ENCODE measurements at places on chromosomes 3 and 15.
A peak's percentile ranks its signal among the peaks of the same experiment; 100 is the strongest.

GRCh38 chr15:25378501-25378901 lies 60.3 kb downstream of the UBE3A start:
- DNase-seq: no peak

DNA sequence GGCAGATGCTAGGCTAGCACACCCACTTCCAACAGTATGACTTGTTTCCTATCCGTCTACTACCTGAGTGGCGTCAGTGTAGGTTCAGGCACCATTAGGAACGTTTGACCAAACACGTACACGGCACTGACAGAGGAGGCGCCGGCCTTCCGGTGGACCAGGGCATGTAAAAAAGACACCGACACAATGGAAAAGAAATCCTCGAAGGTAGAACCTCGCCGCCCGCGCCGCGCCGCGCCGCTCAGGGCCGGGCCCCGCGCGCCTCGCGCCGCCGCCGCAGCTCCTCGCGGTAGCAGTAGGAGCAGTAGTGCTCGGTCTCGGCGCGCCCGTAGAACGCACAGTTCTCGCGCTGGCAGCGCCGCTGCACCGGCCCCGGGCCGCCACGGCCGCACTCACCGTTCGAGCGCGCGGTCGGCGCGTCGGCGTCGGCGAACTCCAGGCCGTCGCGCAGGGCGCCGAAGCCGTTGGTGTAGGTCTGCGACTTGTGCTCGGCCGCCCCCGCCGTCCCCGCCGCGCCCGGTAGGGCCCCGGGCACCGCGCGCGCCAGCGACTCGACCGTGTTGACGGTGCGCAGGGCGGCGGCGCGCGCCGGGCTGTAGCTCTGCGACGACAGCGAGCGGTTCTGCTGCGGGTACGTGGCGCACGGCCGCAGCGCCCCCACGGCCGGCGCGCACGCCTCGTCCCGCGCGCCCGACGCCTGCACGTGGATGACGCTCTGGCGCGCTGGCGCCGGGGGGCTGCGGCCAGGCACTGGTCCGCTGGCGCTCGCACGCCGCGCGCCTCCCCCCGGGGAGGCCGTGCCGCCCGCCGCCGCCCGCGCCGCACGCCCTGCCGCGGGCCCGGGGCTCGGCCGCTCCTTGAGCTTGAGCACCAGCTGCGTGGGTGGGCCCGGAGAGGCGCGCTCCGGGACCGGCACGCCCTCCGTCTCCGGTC lies 156.7 kb downstream of the KLF13 start:
- no peak for DNase-seq

DNA sequence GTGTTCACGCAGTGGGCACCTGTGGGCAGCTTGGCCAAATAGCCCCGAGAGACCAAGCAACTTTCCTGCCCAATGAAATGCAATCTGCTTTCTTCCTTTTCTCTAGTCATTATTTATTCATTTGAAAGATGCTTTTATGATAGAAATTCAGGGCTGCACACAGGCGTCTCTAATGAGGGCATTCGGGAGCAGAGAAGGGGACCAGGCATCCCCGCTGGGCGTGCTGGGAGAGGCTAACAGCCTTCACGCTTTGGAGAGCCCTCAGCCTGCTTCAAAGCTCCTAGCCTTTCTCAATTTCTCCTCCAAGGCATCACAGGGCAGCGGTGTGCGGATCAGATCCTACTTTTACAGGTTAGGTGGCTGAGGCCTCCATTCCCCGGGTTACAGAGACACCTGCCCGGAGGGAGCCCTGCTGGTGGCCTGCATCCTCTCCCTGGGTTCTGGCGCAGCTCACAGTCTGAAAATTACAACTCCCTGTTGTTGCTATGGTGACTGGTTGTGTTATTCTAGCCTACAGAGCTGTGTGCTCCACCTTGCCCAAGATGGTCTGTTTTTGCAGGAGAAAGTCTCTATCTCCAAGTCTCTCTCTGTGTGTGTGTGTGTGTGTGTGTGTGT lies 21.8 kb upstream of the KLF13 start:
- peak; percentile 72 for DNase-seq

DNA sequence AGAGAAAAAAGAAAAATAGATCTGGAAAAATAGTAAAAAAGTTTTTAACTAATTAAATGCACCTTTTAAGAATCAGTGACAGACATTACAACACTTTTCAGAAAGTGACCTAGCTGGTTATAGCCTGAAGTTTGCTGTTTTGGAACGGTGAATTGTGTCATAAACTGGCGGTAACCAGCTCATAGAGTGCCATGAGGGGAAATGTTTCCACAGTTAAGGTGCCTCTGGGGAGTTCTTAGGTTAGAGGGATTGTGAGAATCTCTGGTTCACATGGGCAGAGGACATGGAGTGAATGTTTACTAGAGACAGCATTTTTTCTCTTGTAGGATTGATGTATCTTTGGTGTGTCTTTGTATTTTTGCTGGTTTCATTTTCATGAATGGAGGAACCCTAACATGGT lies 2.8 kb downstream of the TBC1D23 start:
- DNase-seq: no peak

- no peak for DNase-seq
Observed at GRCh38 chr15:56982987-56983386, 64.5 kb downstream of the TCF12 start.

GRCh38 chr3:132623646-132624045 lies 26.6 kb downstream of the ACKR4 start:
- no peak for DNase-seq

GRCh38 chr3:150469931-150470740 lies 62.0 kb downstream of the TSC22D2 start:
- no peak for DNase-seq

- DNase-seq: no peak
Observed at GRCh38 chr3:16112910-16113504, 61.5 kb upstream of the GALNT15 start.

DNA sequence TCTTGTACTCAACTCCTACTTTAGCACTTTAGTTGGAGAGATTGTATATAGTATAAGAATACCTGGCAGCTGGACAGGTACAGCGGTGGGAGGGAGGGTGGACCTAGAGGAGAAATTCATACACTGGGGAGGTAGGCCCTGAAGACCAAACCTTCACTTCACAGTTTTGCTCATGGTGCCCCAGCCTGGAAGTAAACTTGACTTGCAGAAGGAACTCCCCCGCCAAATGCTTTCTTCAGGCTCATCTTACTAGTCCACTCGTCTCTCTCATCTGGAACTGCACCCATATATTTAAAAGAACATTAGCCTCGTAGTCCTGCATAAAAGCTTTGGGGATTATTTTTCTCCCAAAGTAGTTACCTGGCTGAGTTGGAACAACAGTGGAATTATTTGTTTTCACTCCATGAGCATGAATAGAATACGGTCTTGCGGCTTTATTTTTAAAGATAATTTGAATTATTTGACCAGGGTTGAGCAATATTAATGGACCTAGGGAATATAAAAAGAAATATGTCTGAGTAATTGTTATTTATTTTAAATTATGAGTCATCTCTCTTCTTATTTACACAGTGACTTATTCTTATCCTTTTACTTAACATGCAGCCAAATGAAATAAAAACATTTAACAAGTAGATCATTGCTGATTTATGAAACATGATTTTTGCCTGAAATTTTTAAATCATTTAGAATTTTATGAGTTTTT lies 25.5 kb upstream of the CP start:
- DNase-seq: no peak

DNA sequence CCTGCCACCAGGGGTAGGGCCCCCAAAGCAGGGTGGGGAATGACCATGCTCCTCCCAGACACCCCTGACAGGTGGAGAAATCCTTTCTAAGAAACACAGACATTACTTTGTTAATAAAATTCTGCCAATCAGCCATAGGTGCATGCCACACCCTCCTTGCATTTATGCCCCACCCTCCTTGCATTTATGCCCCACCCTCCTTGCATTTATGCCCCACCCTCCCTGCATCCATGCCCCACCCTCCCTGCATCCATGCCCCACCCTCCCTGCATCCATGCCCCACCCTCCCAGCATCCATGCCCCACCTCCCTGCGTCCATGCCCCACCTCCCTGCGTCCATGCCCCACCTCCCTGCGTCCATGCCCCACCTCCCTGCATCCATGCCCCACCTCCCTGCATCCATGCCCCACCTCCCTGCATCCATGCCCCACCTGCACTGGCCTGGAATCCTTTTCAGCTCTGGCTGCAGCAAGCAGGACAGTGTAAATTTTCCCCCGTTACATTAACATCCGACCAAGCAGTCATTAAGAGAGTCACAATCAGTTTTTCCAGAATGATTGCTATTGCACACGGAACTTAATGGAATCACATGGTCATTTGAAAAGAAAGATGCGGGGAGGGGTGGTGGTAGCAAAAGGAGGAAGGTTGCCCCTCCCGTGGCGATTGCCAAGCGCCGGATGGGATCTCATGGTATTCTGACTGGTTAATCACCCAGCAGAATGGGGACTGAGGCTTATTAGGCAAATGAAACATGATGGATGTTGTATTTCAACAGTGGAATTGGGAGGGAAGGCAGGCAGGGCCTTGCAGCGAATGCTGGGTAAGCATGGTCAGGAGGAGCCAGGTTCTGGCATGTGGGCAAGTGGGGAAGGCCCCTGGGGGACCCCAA lies 91.2 kb downstream of the TLE3 start:
- no peak for DNase-seq

GRCh38 chr3:192079098-192079497 lies 618.1 kb downstream of the PYDC2 start:
- DNase-seq: no peak

- DNase-seq: no peak
Observed at GRCh38 chr3:77134769-77135168, 94.9 kb downstream of the ROBO2 start.

GRCh38 chr15:89126009-89126408 lies 37.8 kb downstream of the ABHD2 start:
- no peak for DNase-seq

GRCh38 chr3:118932822-118933558 lies 101.7 kb downstream of the IGSF11 start:
- no peak for DNase-seq

DNA sequence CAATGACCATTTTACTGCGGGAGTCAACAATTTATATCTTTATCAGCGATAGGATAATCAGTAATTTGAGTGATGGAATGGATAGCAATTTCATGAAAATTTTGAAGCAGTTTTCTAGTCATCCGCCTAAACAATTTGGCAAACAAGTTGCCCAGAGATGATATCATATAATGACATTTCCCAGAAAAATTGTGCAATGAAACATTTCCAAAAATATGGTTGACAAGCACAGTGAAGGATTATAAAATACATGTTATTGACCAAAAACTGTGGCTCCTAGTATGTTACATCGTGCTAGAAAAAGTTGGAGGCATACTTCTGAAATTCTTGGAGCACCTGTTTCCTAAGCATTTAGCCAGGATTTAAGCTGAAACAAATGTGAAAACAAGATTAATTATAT lies 145.1 kb downstream of the GHSR start:
- DNase-seq: no peak

DNA sequence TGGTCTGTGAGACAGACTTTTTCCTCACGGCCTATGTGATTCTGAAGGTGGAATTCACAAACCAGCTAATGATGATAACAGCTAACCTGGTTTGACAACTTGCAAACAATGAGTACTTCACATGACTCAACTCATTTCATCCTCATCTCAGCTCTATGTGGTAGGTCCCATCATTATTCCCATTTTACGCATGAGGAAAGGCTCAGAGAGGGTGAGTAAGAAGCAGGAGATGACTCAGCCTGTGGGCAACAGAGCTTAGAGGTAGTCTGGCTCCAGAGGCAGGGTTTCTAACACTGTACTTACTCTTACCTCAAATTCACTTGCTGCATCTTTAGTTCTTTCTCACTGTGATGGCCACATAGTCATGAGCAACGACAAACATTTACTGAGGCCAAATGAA lies 25.8 kb upstream of the PSMD6 start:
- no peak for DNase-seq

DNA sequence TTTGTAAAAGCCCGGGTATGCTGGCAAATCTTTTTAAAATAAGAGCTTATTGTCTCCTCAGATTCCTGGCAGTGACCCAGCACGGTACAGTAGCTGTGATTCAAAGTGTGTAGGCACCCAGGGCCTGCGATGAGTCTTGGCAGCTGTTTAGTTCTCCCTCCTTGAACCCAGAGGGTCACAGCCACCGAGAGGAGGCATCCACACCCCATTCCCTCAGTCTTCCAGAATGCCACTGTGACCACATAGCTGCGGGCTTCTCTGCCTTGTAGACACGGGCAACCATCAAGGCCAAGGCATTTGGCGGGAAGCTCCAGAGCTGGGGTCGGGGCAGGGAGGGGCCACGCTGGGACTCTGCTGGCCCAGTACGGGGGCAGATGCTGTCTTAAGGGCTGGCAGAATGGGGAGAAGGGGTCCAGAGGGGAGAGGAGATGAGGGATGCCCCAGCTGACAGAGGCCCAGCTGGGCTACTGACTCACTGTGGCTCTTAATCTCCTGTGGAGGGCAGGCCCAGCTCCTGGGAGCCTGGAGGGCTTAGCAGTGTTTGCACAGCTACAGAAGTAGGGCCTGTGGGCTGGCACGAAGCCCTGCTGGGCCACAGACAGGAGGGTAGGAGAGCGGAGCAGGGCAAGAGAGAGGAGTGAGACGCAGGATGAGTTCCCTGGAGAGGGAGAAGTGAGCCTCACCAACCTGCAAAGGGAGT lies 68.8 kb upstream of the DLG1 start:
- peak; percentile 54 for DNase-seq

GRCh38 chr3:174276826-174277225 lies 582.3 kb upstream of the NAALADL2 start:
- DNase-seq: no peak

GRCh38 chr3:159923336-159923735 lies 65.3 kb upstream of the IL12A start:
- no peak for DNase-seq

GRCh38 chr3:74920721-74921350 lies 306.4 kb upstream of the CNTN3 start:
- DNase-seq: no peak

DNA sequence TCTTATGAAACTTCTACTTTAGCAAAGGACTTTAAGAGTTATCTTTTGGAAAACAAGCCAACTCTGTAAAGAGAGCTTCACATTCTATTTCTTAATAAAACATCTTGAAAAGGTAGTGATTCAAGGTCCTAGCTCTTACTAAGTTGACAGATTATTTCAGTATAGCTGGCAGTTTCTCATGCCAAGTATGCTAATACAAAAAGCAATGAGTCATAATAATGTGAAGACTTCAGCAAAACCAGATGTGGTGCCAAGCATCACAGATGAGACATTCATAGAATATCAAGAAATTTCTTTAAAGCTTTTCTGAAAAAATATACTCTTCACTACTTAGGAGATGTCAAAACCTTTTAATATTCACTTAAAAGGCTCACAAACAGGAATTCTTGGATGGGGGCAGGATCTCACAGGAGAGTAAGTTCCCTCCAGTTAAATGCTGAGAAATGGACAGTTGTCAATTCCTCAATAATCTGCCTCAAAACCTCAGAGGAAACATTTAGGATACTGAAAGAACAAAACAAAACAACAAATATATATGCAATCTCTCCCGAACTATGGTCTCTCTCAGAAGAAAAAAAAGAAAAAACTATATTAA lies 45.6 kb downstream of the DCBLD2 start:
- DNase-seq: no peak

- no peak for DNase-seq
Observed at GRCh38 chr3:142127941-142128658, 21.2 kb downstream of the TFDP2 start.

- DNase-seq: peak; percentile 31
Observed at GRCh38 chr15:78951841-78952238, 7.0 kb upstream of the CTSH start.

GRCh38 chr15:81331600-81331999 lies 7.7 kb upstream of the STARD5 start:
- no peak for DNase-seq
